ENCODE measurements at places on chromosomes 7 and 10.

DNA sequence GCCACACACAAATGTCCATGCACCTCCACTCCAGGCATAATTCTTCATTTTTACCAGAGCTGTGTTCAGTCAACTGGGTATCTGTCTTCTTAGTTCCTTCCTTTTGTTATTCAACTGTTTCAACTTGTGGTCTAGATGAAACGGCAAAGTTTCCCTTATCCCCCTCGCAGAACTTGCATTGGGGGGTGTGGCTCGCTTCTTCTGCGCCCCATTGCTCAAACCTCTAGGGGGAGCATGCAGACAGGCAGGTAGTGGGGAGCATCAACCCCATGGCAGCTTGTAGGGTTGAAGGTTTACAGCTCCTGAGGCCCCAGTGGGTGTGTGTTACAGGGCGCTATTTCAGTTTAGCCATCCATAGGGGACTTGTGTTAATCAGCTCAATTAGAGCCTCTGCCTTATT, 38.3 kb upstream of the COBL start:
- DNase-seq: no peak

- no peak for DNase-seq
These were observed 20.2 kb downstream of the DNTT start for GRCh38 chr10:96324447-96324846.

DNA sequence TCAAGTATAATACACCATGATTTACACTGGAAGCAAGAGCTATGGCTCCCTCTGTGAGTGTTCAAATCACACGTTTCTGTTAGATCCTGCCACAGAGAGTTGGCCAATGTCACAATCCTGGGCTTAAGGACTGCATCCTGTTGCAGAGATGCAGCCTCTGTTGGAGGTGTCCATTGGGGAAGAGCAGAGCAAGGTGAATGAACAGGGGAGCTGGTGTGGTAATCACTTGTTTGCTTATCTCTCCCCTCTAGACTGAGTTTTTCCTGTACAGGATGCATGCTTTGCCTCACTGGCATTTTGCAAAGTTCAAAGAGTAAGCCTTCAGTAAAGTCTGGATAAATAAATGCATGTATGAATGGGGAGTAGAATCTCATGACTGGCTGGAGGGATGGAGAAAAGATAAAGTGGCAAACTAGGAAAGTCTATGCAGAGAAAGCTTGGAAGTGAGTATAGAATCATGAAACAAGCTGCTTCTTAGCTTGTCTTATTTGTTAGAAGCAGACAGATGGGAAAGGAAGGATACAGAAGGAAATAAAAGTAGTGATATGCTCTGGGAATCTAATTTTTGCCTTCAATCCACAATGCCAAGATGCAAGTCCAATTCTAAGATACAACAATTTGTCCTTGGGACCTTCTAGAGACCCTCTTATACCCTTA, 605.9 kb downstream of the KCNMA1 start:
- no peak for DNase-seq

GRCh38 chr7:28782362-28782761, 175.8 kb downstream of the TRIL start:
- DNase-seq: no peak

DNA sequence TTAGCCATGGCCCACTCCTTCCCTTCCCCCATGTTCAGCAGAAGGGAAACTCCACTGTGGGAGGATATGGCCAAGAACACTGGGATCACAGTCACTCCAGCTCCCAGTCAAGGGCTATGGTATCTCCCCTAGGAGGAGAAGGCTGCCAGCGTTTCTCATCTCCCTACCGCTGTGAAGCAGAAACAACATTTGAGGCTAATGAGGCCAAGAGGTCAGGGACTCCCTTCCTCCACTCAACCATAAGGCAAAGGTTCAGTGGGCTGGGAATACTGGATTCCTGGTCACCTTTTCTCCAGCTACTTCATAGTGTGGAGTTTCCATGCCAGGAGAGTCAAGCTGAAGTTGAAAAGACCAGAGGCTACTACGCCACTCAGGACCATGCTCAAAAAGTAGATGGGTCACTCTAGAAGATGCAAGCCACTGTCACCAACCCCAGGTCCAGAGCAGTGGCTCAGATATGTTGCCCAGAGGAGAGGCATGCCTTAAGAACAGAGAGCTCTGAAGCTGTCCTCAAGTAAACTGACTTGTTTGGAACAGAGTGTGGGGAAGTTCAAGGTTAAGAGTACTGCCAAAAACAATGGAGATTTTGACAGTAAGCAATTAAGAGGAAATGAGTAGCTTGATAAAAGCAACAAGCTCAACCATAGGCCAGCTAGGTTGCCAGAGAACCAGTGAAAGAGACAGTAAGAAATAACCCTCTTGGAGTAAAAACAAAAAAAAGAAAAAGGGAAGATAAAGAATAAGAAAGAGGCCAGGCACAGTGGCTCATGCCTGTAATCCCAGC, 3.8 kb upstream of the TMEM140 start:
- DNase-seq: no peak

- DNase-seq: no peak
These were observed 203.3 kb downstream of the CACNB2 start for GRCh38 chr10:18343573-18343972.

GRCh38 chr10:94006591-94007550, 13.1 kb downstream of the PLCE1 start:
- no peak for DNase-seq

DNA sequence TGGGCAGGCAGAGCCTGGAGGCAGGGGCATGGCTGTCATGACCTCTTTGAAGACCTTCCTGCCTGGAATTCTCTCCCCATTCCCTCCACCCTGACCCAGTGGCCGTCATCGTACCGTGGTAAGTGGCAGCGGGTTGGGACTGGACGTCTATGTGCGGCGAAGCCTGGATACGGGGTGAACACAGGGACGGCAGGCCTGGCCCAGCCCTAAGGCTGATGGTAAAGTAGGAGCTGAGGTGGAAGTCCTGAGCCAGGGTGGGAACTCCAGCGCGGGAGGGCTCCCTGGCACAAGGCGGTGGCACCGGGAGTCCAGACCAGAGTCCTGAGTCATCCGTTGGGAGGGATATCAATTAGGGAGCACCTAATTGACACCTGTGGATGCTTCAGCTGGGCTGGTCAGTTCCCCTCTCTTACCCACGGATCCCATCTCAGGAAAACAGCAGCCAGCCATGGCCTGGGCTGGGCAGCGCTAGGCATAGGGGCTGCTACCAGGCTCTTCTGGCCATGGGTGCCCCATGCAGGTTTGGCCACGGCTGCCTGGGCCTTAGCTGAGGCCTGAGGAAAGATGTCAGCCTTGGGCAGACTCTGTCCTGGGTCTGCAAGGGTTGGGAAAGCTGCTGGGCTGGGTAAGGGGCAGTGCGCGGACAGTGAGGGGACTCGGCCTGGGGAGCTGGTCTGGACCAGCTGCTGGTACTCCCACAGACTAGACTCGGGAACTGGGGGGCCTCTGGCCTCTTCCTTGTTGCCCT, 3.3 kb downstream of the PPIF start:
- no peak for DNase-seq

DNA sequence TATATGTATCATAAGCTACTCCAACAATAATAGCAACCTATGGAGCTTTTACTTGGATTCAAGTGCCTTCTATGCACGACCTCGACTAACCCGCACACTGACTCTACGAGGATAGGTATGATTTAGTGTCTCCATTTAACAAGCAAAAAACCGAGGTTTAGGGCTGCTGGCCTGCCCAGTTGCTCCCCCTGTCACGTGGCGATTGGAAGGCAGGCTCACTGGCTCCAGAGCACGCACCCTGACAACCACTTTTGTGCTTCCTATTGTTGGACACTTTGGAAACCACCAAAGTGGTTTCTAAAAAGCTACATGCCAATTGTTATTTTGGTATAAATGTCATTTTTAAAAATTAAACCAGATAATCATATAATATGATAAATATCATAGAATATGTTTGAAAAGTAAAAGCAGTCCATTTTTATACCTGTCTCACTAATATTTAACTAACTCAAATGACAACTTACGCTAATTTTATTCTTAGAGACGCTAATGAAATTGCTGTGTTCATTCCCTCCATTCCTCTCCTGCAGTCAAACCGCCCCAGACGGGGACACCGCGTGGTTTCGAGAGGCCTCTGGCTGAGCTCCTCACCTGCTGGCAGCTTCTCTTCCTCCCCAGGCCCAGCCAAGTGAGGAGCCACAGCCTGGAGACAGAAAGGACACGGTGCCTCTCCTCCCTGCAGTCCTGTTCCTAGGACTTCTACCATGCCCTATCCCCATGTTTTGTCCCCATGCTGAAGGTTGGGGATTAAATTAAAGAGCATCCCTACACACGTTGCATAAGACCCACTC, 22.2 kb upstream of the RHEB start:
- no peak for DNase-seq

GRCh38 chr7:156173346-156173745, 361.1 kb upstream of the SHH start:
- no peak for DNase-seq

- no peak for DNase-seq
These were observed 762.9 kb downstream of the GRM8 start for GRCh38 chr7:126489874-126490273.

- DNase-seq: no peak
These were observed 2.4 kb upstream of the AIFM2 start for GRCh38 chr10:70135046-70135445.

- DNase-seq: no peak
These were observed 236.7 kb upstream of the ETV1 start for GRCh38 chr7:14226126-14226525.

DNA sequence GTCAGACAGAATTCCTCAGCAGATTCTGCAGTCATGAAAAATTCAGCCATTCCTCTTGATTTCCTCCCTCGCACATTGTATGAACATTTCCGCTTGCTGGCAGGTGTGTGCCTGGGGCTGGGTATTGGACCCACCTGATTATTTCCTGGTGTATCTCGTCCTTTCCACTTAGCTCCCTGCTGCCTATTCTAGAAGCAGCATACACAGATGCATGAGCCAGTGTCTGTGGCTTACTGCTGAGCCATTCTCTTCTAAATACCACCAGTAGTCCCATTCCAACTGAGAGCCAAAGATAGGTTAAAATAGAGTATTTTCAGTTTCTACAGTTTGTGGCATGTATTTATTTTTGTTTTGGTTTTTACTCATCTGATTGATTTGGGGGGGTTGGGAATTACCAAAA, 270.1 kb upstream of the AKR1E2 start:
- DNase-seq: no peak

- peak; percentile 75 for DNase-seq
These were observed 26.0 kb downstream of the ASB4 start for GRCh38 chr7:95511716-95512260.

- no peak for DNase-seq
These were observed 83.9 kb upstream of the UNC5B start for GRCh38 chr10:71128311-71128980.

DNA sequence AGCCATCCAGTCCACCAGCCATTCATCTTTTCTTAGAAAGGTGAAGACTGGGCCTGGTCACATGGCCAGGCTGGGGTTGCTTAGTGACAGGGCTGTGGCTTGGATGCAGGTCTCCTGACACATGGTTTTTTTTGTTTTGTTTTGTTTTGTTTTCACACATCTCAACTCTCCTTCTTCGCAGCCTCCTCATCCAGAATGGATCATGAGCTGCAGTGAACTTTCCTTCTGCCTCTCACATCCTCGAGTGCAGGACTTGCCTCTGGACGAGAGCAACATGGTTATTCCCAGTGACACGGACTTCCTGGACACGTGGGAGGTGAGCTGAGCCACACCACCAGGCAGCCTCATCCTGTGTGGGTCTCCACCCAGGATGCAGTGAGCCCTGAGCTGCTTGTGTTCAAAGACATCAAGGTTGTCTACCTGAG, 9.5 kb downstream of the AKR1E2 start:
- DNase-seq: no peak

- DNase-seq: no peak
These were observed 382.5 kb upstream of the SORCS1 start for GRCh38 chr10:107546986-107547385.

DNA sequence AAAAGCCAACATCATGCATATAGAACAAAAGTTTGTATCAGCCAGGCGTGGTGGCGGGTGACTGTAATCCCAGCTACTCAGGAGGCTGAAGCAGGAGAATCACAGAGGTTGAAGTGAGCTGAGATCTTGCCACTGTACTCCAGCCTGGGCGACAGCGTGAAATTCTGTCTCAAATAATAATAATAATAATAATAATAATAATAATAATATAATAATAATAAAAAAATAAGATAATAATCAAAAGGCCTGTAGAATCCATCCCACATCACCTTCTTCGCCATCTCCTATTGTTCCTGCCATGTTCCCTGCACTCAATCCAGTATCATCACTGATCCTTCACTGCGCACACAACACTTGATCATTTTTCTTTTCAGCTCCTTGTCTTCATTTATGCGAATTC, 619.3 kb upstream of the ADARB2 start:
- DNase-seq: no peak

- peak; percentile 23 for DNase-seq
These were observed 90.5 kb upstream of the PAX2 start for GRCh38 chr10:100654782-100655325.

DNA sequence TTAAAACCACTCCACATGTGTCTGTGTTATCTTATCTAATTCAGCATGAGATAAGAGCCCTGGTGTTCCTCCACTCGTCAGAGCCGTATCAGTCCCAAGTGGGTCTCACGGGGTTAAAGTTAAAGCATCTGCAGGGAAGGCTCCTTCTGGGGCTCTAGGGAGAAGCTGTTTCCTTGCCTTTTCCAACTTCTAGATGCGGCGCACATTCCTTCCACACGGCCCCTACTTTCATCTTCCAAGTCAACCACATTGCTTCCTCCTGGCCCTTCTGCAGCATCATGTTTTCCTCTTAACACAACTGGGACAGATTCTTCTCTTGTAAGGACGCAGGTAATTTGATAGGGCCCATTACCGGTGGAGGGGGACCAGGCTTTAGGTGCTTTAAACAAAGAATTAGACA, 620.1 kb upstream of the DPP6 start:
- no peak for DNase-seq

DNA sequence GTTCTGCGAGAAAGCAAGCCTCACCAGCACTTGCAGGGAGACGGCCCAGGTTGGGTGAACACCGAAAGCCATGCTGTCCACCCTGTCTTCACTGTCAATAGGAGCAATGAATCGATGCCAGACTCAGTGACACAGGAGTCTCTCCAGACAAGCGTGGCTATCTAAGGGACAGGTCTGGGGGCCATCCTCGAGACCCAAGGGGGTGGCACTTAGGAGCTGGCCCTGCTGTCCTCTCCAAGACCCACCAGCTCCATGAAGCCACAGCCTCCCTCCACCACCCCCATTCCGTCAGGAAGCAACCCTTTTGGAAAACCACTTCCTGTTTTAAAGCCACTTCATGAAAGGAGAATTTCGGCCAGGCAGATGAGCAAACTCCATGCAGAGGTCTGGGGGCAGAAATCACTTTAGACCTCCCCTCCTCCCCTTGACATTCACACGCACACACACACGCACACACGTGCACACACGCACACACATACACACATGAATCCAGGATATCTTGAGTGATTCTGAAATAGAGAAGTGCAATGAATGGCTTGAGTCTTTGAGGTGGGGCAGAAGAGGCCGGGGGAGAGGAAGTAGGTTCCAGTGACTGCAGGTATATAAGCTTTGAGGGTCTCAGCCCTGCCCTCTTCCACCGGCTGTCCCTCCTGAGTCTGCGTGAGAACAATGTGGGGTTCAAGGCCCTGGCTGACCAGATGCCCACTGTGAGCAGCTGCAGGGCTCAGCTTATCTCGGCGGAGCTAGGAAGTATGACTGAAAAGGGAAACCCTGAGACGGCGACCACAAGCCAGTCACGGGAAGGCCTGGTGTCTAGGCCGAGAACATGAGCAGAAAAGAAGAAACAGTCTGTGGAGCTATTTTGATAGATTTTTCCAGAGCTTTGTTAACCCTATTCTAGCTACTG, 25.0 kb downstream of the RGS10 start:
- no peak for DNase-seq
